ENCODE measurements at places on chromosomes 11 and 22.

DNA sequence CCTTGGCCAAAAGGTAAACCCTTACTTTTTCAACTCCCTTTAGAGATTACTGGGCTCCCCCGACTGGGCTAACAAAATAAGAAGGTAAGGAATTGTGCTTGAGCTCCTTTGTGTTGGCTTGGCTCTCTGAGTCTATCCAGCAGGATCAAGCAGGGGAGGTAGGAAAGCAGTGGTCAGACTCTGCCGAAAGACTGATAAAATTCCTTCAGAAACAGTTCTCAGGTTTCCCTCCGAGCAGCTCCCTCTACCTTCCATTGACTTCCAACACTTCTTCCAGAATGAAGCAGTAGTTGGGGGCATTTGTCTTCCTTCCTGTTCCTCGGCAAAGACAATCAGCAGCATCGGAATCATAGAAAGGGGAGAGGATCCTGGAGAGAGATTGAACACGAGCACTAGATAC is 16.1 kb upstream of the CARD18 start:
- no peak for DNase-seq

DNA sequence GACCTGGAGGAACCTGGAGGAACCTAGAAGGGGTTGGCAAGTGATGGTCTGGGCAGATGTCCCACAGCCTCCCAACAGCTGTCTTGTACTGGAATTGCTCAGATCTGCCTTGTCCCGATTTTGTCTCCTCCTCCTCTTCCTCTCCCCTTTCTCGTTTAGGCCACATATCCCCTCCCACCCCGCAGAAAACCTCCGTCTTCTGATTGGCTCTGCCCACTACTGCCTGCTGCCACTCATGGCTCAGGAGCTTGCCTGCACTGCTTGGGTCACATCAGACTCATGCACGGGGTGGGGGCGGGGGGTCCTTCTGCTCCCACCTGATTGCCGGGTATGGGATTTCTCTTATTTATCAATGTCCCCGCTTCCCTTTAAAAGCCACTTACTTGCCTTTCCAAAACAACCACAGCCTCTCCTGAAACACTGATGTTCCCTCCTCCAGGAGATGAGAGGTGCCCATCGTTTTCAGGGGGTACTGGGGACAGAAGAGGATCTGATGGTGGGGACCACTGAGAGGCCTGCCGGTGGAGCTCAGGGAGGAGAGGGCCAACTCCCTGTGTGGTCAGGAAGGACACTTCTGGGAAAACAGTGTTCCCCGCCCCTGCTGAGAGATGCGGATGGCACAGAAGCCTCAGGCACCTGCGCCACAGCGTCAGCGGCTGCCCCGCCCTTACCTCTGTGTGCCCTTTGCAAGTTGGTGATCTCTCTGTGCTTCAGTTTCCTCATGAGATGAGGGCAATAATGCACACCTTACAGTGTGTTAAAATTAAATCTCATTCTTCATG is 14.7 kb downstream of the TOM1 start:
- DNase-seq = peak; percentile 71

DNA sequence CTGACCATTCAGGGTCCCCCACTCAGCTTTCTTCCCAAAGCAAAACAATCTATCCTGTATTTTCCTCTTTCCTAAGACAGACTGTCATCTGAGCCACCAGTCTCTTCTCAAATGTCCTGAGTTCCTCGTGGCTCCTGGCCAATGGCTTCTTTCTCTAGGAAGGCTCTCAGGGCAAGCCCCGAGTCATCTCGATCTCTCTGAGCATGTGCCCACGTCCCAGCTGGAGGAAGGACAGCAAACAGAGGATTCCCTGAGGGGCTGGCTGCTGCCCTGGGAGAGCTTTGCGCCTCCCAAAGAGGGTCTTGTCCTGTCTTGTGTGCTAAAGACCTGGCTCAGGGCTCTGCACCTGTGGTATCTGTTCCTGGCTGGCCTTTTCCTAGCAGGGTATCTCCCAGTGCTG is 8.3 kb downstream of the SLC37A2 start:
- no peak for DNase-seq

GRCh38 chr11:1573903-1574237 is 1.8 kb upstream of the DUSP8 start:
- no peak for DNase-seq

GRCh38 chr11:82858133-82858532 is 42.1 kb downstream of the PRCP start:
- DNase-seq = no peak

DNA sequence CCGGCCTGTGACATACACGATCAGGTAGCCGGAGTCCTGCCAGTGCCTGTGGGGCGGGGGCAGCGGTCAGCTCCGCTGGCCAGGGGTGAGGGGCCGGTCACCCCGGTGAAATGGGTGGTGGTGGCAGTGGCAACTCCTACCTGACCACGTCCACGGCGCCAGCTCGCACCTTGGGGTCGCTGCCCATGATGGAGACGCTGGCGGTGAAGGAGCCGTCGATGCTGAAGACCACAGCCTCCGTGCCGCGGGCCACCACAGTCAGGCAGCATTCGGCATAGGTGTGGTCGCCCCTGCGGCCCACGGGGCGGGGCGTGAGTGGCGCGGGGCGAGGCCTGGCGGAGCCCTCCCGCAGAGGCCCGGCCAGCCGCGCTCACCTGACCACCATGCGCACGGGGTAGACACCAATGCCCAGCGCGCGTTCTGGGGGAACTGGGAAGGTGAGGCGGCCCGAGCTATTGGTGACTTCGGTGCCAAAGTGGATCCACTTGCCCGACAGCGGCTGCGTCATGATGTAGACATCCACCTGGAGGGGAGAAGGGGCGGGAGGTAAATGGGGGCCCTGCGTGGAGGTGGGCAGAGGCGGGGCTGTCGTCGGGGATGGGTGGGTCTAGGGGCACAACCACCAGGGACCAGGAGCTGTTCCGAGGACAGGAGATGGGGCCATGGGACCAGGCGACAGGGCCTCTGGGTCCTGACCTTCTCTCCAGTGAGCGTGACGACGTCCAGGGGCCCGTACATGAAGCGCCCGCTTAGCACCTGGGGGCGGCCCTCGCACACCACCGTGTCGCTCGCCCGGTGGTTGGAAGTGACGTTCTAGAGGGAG is 10.9 kb downstream of the AIP start:
- DNase-seq = no peak

DNA sequence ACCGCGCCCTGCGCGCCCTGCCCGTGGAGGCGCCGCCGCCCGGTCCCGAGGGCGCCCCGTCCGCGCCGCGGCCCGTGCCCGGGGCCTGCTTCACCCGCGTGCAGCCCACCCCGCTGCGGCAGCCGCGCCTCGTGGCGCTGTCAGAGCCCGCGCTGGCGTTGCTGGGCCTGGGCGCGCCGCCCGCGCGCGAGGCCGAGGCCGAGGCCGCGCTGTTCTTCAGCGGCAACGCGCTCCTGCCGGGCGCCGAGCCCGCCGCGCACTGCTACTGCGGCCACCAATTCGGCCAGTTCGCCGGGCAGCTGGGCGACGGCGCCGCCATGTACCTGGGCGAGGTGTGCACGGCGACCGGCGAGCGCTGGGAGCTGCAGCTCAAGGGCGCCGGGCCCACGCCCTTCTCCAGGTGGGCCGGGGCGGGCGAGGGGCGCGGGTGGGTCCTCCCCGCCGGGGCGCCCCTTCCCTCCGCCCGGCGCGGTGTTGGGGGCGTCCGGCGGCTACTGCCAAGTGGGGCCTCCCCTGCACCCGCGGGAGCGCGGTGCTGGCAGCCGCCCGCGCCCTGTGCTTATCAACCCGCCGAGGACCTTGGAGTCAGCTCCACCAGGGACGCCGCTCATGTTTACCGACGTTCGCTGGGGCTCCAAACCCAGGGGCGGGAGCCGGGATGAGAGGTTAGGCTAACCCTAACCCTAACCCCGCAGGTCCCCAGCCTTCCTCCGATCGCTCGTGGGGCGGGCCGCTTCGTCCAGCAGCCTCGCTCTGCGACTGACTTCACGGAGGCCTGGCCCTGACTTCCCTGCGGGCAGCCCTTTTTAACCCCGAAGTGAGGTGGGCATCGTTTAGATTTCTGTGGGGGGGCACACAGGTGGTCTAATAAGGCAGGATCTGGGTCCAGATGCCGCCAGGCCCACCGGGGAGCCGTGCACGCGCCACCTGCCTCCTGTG is 649 bp downstream of the SELENOO start:
- no peak for DNase-seq

DNA sequence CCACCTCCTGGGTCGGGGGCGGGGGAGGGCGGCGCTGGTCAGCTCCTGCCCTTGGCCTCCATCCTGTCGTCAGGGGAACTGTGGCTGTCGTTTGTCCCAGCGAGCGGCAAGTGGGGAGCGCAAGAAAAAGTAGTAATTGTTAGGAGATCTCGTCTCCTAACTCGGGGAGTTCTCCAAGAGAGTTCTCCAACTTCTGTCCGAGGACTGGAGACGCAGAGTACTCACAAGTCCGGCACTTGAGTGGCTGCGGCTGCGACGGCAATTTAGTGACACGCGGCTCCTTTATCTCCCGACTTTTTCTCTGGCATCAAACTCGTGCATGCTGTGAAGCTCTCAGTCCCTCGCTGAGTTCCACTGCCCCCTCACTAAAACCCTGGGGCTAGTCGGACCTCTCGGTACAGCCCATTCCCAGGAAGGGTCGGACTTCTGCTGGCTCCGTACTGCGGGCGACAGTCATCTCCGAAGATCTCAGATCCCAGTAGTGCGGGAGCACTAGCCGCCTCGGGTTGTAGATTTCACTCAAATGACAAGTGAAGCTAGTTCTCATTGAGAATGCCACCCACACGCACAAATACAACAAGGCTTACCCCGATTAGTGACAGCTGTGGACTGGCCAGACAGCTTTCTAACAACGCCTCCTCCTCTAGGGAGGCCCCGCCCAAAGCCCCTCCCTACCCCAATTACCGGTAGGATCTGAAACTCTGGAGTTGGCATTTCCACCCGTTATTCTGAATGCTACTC is at the start of gene PGR:
Gene PGR (minus strand): TSS at position 611 of the 741 bp plus-strand sequence. CDS start 743 bp downstream, outside the sequence.
- DNase-seq = no peak

DNA sequence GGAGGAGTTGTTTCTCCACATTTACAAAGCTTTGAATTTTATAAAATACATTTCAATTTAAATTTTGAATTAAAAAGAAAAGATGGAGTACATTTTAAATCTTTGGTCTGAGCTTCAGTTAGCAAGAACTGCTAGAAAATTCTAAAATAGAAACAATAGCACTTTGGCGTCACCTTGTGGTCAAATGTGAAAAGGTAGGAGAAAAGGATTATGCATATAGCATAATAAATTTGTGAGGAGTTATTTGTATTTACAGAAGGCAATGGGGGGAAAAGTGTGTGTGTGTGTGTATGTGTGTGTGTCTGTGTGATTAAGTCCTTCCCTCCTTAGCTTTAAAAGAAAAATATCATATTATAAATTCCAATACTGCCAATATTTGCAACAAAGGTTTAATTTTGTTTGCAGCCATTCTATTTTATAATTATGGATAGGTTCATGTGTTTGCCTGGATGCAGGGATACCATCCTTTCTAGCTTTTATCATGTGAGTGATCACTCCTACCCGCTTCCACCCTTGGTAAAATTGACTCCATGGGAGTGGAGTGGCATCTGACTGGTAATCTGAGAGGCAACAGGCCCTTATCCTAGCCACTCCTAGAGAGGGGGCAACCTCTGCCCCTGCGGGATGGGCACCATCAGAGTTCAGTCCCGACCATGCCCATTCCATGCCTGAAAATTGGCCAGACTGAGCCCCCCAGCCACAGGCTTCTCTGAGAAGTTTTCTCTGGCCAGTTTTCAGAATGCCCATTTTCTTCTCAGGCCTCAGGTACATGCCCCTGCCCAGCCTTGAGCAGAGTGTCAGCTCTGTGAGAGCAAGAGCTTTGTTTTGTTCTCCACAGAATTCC is 13.6 kb upstream of the LGR4 start:
- DNase-seq = peak; percentile 5

GRCh38 chr11:129375751-129376657 is at the start of gene BARX2:
TSS of gene BARX2 (plus strand) at chr11:129375848. CDS start at chr11:129376036, 188 bp downstream.
- peak; percentile 39 for DNase-seq

- no peak for DNase-seq
These were observed 176.5 kb upstream of the POU2AF2 start for GRCh38 chr11:111069066-111069465.

DNA sequence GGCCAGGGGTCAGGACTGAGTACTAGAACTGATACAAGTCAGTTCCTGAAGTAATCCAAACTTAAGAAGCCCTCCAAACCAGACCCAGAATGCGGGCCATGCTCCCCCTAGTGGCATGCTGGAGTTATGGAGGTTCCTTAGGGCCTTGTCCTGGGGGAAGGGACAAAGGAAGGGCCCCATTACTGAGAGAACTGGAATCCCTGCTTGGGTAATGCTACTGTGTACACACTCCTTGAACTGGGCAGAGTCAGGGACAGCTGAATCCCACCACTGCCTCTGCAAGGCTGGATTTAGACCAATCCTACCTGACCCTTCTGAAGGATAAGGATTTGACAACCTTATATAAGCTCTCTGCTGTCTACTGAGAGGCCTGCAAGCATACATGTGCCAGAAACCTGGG is 97.3 kb upstream of the AKIP1 start:
- DNase-seq = peak; percentile 11

- no peak for DNase-seq
These were observed 3.2 kb upstream of the CSDC2 start for GRCh38 chr22:41557401-41558240.

- DNase-seq = peak; percentile 48
These were observed 25.6 kb upstream of the TH start for GRCh38 chr11:2196970-2197770.

DNA sequence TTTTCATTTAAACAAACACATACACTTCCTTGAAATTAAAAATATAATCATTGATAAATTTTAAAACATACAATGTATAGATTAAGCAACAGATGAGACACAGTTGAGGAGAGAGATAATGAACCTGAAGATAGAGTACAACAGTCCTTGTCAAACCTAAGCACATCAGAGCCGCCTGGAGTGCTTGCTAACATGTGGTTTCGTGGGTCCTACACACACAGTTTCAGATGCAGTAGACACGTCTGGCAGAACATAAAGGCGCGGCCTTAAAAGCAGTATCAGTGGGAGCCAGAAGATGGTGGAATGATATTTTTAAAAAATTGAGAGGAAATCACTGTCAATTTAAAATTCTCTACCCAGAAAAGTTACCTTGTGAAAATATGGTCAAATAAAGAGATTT is 134.4 kb downstream of the MPPED1 start:
- no peak for DNase-seq

GRCh38 chr22:30235687-30236170 is 10.8 kb downstream of the LIF start:
- DNase-seq = no peak

DNA sequence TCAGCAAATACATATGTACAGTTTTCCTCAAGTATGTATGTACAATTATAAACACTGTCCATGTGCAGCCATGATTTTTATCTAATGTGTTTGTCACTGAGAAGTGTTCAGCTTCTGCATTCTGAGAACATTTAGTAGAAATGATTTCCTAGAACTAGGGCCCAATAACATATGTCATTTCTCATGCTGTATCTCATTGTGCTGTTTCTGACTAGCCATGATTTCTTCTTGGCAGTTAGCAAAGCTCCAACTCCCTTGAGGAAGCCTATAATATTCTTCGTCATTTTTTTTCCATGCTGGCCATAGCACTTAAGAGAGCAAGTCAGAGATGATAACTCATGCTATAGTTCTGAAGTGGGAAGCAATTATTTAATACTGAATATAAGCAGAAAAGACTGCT is 187.8 kb downstream of the DDX10 start:
- DNase-seq = peak; percentile 64

DNA sequence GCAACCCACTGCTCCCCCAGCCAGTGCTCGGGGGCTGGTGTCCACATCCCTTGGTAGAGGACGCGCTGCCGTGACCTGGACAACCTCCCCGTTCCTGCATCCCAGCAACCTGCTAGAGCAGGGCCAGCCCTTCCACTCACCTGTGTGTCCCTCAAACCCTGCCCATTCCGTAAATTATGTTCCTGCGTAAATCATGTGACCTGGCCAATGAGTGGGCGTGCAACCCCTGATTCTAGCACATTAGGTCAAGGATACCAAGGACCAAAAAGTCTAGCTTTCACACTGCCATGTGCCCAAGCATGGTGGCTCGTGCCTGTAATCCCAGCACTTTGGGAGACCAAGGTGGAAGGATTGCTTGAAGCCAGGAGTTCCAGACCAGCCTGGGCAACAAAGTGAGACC is 25.7 kb downstream of the CD5 start:
- no peak for DNase-seq
